ENCODE measurements at places on chromosomes 12 and 14.

DNA sequence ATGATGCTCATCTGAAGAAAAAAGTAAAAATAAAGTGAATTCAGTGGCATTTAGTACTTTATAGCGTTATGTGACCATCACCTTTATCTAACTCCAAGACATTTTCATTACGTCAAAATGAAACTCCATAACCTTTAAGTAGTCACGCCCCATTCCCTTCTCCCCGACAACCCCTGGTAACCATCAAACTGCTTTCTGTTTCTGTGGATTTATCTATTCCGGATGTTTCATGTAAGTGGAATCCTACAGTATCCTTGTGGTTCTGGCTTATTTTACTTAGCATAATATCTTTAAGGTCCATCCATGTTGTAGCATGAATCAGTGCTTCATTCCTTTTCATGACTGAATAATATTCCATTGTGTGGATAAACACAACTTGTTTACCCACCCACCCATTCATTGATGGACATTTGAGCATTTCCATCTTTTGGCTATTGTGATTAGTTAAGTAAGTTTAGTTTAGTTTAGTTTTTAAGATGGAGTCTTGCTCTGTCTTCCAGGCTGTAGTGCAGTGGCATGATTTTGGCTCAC, 18.5 kb upstream of the MAP1LC3B2 start:
- no peak for DNase-seq

- no peak for DNase-seq
These were observed 341.8 kb downstream of the NRXN3 start for GRCh38 chr14:78512021-78512420.

- peak; percentile 19 for DNase-seq
These were observed at the start of gene LRCOL1 for GRCh38 chr12:132610051-132610759. TSS of gene LRCOL1 (minus strand) at chr12:132610582. CDS start at chr12:132606251, 4,331 bp downstream.

DNA sequence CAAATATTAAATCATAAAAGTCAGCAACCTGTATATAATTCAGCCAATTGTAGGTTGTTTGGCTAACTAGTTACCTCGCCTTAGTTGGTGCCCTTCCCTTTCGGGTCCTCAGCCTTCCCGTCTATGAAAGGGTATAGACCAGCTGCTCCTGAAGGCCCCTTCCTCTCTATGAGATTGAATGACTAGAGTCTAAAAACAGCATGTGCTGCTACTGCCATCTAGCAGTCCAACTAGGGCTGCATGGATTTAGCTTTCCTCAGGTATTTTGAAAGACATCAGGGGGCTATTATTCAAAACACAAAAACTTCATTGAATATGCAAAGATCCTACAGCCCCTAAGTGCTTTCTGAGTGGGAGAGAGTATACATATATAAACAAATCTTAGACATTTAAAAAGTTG, 37.0 kb upstream of the TMEM263 start:
- DNase-seq: no peak

DNA sequence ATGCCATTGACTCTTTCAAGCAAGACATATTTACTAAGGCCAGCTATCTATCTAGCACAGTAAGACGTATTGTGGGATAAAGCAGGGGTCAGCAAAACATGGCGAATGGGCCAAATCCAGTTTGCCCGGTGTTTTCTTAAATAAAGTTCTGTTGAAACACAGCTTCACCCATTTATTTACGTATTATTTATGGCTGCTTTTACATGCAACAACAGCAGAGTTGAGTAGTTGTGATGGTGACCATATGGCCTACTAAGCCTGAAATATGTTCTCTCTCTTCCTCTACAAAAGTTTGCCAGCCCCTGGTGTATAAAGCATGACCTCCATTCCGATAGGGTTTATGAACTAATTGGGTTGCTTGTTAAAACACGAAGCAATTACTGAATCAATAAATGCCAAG, 322.1 kb downstream of the CCDC91 start:
- DNase-seq: no peak

DNA sequence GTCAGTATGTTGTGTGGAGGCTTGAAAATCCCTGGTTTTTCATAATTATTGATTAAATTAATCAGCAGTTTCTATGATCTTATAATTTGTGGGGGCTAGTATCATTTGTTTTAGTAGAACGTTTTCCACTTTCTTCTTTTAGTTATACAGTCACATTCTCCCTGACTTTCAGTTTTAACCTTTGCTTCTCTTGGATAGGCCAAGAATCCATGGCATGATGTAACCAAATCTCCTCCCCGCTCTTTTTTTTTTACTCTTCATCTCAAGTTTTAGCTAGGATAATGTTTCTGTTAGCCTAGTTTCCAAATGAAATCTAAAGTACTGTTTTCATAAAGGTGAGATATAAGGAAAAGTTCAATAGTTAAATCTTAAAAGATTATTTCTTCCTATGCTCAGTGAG, 106.5 kb downstream of the TMEM117 start:
- no peak for DNase-seq

- DNase-seq: no peak
These were observed 2.0 kb upstream of the DNAJC14 start for GRCh38 chr12:55831447-55831815.

DNA sequence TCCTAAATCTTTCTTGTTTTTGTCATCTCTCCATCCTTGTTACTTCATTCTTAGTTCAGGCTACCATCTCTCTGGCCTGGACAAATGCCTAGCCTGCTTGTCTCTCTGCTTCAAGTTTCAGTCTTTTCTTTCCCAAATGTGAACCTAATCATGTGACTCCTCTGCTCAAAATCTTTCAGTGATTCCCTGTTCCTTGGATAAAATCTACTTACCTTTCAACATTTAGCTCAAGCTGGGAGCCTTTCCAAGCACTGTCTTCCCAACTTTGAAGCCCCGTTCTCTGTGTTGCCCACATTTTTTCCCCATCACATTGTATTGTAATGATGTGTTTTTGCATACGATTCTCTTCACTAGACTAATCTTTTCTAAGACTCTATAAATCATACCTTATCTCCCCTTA, 24.7 kb downstream of the SLC7A8 start:
- DNase-seq: no peak

DNA sequence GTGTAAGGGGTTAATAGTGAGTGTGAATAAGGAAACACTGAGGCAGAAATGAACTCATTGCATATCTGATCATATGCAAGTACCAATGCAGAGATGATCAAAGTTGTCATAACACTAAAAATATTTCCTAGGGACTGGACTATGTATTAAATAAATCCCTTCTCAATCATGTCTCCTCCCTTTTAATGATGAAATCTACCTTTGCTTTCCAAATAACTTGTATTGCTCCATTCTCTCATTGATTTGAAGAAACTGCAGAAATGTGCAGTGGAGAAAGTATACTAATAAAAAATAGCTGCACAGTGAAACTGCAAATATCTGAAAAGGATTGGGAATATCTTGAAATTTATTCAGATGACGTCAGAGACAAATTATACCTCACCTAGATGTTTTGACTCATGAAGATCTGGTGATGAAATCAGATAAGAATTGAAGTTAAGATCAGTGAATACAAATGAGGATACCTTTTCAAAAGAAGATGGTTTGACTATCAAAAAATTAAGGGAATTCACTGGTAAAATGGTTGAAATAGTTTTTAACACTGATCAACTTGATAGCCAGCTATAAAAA, 1264.9 kb upstream of the USP15 start:
- DNase-seq: no peak

- DNase-seq: no peak
These were observed 1267.6 kb downstream of the SLC16A7 start for GRCh38 chr12:60863421-60863820.

GRCh38 chr14:102239231-102239630, 65.7 kb downstream of the MOK start:
- DNase-seq: no peak

All from HT1080 (cell line).